ENCODE measurements at places on chromosomes 3 and 15. TPM values are rescaled to one million over a fixed set of nuclear protein-coding genes. Genes with fewer than 3 reads are reported as not detected.

The CASR gene
- 4.4 TPM for total RNA-seq

The SYNPR gene
- 2.3 TPM for total RNA-seq

- H3K36me3 ChIP-seq = no peaks in the 10 kb centered on the region
- no peak for DNase-seq
- no peaks in the 10 kb centered on the region for H3K4me1 ChIP-seq
- peaks cover 3% of the 10 kb centered on the region for H3K27me3 ChIP-seq
- H3K27ac ChIP-seq = no peak overlapping the region
- no peak overlapping the region for H3K4me3 ChIP-seq
Observed at GRCh38 chr3:133887803-133888703, 7.6 kb downstream of the RAB6B start.

GRCh38 chr15:43085921-43086320, 19.9 kb downstream of the UBR1 start:
- H3K36me3 ChIP-seq = peaks cover 16% of the 10 kb centered on the region
- DNase-seq = no peak
- no peak overlapping the region for H3K4me3 ChIP-seq

GRCh38 chr3:107689355-107689754, 166.6 kb downstream of the BBX start:
- no peaks in the 10 kb centered on the region for H3K36me3 ChIP-seq
- DNase-seq = no peak
- H3K4me1 ChIP-seq = peaks cover 17% of the 10 kb centered on the region
- no peak overlapping the region for H3K4me3 ChIP-seq

GRCh38 chr3:88141458-88142083, 8.2 kb upstream of the C3orf38 start:
- H3K27me3 ChIP-seq = no peaks in the 10 kb centered on the region
- peaks cover 12% of the 10 kb centered on the region for H3K36me3 ChIP-seq
- no peak overlapping the region for H3K27ac ChIP-seq
- peaks cover 8% of the 10 kb centered on the region for H3K4me1 ChIP-seq
- no peak overlapping the region for H3K4me3 ChIP-seq

DNA sequence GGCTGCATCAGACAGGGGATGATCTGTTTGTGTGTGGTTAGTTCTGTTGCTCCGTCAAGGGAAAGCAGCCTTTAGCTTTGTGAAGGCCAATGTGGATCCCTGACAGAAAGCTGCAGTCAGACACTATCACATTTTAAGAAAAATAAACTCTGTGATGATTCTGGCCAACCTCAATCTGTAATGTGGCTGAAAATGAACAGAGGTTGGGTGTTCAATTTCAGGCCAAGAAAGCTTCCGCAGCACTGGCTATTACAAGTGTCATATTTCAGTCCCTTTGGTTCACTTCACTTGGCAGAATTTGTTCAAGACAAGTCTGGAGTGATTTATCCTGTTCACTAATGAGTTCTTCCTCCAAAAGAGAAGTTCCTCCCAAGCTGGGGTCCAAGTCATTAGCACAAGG, 571.8 kb upstream of the IL12A start:
- no peak overlapping the region for H3K4me3 ChIP-seq
- H3K27me3 ChIP-seq = no peaks in the 10 kb centered on the region
- no peaks in the 10 kb centered on the region for H3K36me3 ChIP-seq
- DNase-seq = no peak

Measured in type B pancreatic cell (in vitro differentiated cells).